ENCODE measurements at places on chromosomes 7 and 10. TPM values are rescaled to one million over a fixed set of nuclear protein-coding genes. Genes with fewer than 3 reads are reported as not detected.

Gene PDE6C
- 0.09 TPM for polyA plus RNA-seq

Gene GFRA1
- polyA plus RNA-seq, result 12.0 TPM

Gene PRLHR
- polyA plus RNA-seq, result not detected

Gene CNNM1
- polyA plus RNA-seq, result 10.4 TPM

Gene TET1
- 2.1 TPM for polyA plus RNA-seq

Gene CRTAC1
- 9.6 TPM for polyA plus RNA-seq

Gene DLD
- 165 TPM for polyA plus RNA-seq

Gene NRG3
- 5.8 TPM for polyA plus RNA-seq

Gene AHR
- 1.1 TPM for polyA plus RNA-seq

Gene SPOCK2
- polyA plus RNA-seq, result 71.1 TPM

Gene GSDME
- 29.9 TPM for polyA plus RNA-seq

Gene LRRD1
- not detected for polyA plus RNA-seq

Gene ZNF518A
- polyA plus RNA-seq, result 50.3 TPM

Gene TAS2R16
- polyA plus RNA-seq, result not detected

Gene RRP12
- polyA plus RNA-seq, result 9.8 TPM

Data from Purkinje cell (primary cell).